ENCODE measurements at places on chromosomes 1 and 21.
A peak's percentile ranks its signal among the peaks of the same experiment; 100 is the strongest.

GRCh38 chr1:165179306-165179705, 177.2 kb downstream of the LMX1A start:
- no peak for DNase-seq

- no peak for DNase-seq
Measured at GRCh38 chr1:160158534-160158933, 7.1 kb downstream of the ATP1A4 start.

- peak; percentile 81 for DNase-seq
Measured at GRCh38 chr1:206663832-206664652, 20.7 kb upstream of the MAPKAPK2 start.

GRCh38 chr1:2050461-2050792, 216 bp downstream of the PRKCZ start:
- no peak for DNase-seq

- no peak for DNase-seq
Measured at GRCh38 chr1:227760377-227760776, 25.1 kb downstream of the SNAP47 start.

DNA sequence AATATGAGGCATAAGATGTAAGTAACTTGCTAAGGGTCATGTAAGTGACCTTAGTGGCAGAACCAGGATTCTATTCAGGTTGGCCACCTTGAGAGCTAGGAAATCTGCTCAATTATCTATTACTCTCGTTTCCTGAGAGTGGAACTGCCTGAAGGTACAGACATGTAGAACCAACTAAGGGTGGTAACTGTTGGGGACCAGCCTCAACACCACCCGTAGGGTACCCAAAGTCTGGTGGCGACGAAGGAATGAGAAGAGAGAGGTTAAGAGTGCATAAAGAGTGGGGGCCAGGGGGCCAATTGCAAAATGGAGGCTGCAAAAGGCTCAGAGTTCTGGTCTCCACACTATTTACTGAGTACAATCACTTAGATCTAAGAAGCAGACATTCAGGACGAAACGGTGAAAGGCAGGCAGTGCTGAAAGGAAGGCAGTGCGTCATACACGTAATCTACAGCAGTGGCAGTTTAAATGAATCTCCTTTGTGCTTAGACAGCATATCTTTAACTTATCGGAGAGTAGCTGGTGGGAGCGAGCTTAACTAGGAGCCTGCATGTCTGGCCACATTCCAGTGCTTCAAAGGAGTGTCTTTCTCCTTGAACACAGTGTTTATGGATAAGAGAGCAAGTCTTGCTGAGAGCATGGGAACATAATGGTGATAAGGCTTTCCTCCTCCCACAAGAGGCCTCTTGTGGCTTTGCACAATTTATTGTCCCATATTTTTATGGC, 25.0 kb downstream of the SRSF4 start:
- DNase-seq = no peak

Measured in NCI-H1105 treated with DMSO at 0.1 percent for 48 hours (cell line).